ENCODE measurements at places on chromosomes 1 and 21.

DNA sequence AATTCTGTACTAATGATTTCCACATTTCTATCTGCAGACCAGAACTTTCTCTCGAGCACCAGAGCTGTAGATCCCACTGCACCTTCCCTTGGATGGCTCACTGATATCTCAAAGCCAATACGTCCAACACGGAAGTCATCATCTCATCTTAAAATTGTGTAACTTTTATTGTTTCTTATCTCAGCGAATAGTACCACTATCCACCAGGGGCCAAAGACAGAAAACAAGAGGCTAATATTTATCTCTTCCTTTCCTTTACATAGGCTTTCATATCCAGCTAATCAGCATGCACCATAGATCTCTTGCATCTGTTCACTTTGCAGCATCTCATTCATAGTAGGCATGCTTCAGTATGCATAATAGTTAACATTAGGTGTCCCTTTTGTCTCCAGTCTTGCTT, 303.6 kb downstream of the PTPRC start:
- DNase-seq = no peak

DNA sequence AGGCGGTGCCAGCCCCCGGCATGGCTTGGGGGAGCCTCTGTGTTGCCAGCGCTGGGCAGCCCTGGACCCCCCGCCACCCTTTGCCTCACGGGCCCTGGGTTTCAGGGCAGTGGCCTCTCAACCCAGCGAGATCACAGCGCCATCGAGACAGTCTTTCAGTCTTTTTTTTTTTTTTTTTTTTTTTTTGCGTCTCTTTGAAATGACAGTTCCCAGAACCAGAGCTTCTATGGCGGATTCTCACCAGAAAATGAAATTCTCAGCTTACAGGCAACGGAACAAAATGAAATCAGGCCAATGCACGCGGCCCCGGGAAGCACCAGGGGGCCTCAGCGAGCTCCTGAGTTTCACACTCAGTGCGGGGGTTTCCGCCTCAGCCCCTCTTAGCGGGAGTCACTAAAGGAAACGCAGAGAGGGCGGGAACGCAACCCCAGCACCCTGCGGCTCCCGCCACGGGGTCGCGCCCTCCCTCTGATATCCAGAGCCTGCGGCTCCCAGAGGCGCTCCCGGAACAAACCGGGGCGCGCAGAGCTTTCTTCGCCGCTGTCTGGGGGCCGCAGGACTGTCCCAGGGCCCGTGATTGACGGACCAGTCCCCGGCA, 8.0 kb upstream of the COL6A1 start:
- DNase-seq = no peak

DNA sequence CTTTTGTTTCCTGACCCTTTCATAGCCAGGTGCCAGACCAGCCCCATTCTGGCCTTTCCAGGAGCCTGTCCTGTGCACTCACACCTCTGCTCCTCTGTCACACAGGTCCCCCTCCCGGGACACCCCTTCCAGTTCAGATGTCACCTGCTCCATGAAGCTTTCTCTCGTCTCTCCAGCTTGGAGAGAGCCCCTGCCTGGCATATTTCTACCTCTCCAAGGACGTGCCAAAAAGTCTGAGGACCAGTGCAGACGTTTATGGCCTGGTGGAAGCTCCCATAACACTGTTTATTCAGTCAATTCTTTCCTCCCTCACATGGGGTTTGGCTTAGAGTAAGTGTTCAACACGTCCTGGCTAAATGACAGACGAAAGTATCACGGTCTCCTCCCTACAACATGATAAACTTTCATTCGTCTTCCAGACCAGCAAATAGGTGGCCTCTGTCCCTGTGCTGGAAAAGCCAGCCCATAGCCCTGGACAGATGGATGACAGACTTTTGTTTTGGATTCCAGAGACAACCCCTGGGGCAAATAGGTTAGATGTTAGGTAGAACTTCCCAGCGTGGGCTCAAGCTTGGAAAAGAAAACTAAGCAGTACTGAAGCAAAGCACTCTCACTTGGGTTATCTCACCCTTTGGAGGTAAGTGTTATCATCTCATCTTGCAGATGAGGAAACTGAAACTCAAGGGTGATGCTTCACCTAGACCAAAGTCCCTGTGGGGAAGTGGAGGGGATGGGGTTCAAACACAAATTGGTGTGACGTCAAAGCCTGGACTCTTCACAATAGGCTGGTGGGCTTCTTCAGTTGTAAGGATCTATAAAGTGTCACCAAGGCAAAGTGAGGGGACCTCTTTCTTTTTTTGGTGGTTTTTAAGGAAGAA, 52.9 kb upstream of the ECE1 start:
- DNase-seq = no peak

DNA sequence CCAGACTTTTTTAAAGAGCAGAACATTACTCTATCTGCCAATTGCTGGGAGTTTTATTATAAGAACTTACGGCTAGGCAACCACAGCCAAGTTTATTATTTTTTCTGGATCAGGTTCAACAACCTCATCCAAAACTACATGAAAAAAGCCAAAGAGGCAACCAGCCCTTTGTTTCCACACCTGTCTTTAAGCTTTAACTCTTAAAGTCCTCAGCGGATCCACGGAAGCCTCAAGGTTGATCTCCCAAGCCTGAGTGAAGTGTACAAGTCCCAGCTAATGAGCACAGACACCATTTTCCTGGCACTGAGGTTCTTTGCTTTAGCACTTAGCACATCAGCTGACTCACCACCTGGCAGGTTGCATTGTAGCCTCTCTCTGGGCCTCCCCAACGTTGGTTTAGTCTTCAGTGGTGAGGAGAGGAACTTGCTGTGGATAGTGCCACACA, 143.1 kb downstream of the TGFBR3 start:
- DNase-seq = no peak

GRCh38 chr1:167842872-167843271, 71.1 kb downstream of the ADCY10 start:
- DNase-seq = no peak

Measured in GM04503 (cell line).